ENCODE measurements at places on chromosomes 5 and 9. TPM values are rescaled to one million over a fixed set of nuclear protein-coding genes. Genes with fewer than 3 reads are reported as not detected.

OTULINL gene
- 13.5 TPM for total RNA-seq

TMEM215 gene
- not detected for total RNA-seq

OR4F3 gene
- total RNA-seq = not detected

LECT2 gene
- total RNA-seq = not detected

CATSPER3 gene
- total RNA-seq = 0.40 TPM

COL27A1 gene
- 7.0 TPM for total RNA-seq

IL13 gene
- total RNA-seq = not detected

MYMK gene
- not detected for total RNA-seq

TMEM267 gene
- total RNA-seq = 19.5 TPM

LCN9 gene
- total RNA-seq = not detected

SCGB3A1 gene
- total RNA-seq = not detected

CAMK4 gene
- not detected for total RNA-seq

C5orf34 gene
- 4.3 TPM for total RNA-seq

PDE6A gene
- 0.25 TPM for total RNA-seq

WDR41 gene
- 41.7 TPM for total RNA-seq

COL5A1 gene
- 33.7 TPM for total RNA-seq

ELOVL7 gene
- total RNA-seq = 12.0 TPM

PCDHA5 gene
- 0.88 TPM for total RNA-seq
